ENCODE measurements at places on chromosomes 3 and 15.

- DNase-seq, result no peak
These were observed 601.0 kb upstream of the EPHA6 start for GRCh38 chr3:96213393-96213792.

GRCh38 chr3:33231756-33232465 is 13.3 kb upstream of the SUSD5 start:
- DNase-seq, result no peak

GRCh38 chr3:129576514-129577352 is 29.7 kb downstream of the PLXND1 start:
- DNase-seq, result peak; percentile 88

GRCh38 chr3:55434789-55435188 is 52.3 kb downstream of the WNT5A start:
- no peak for DNase-seq

DNA sequence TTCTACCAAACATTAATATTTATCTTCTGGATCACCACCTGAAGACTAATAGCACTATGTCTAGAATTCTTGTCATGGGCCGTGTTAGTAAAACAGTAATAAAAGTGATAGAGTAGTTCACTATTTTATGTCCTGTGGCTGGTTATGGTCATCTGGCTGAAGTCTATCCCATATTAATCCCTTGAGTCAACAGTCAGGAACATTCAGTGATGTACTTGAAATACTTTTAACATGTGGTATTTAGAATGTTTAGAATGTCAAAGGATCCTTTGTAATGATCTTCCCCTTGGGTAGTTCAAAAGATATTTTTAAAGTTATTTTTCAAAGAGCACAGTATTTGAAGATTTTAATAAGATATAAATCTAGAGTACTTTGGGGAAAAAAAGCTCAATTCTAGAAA is 117.0 kb downstream of the MBNL1 start:
- no peak for DNase-seq

DNA sequence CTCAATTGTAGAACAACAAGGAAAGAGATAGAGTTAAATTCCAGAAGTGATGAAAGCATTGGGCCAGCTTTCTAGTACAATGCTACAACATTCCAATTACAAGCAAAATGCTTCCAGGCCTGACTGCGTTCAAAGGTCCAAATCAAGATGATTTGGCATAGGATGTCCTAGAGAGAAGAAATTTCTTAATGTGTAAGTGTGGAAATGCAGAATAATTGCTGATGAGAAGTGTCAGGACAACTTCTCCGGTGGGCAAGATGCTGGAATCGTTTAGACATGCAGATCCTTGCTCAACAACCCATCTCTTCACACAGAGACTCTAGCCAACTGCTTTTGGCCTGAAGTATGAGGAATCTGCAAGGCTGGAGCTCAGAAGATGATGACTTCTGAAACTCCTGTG is 71.1 kb upstream of the PDZRN3 start:
- DNase-seq, result no peak

DNA sequence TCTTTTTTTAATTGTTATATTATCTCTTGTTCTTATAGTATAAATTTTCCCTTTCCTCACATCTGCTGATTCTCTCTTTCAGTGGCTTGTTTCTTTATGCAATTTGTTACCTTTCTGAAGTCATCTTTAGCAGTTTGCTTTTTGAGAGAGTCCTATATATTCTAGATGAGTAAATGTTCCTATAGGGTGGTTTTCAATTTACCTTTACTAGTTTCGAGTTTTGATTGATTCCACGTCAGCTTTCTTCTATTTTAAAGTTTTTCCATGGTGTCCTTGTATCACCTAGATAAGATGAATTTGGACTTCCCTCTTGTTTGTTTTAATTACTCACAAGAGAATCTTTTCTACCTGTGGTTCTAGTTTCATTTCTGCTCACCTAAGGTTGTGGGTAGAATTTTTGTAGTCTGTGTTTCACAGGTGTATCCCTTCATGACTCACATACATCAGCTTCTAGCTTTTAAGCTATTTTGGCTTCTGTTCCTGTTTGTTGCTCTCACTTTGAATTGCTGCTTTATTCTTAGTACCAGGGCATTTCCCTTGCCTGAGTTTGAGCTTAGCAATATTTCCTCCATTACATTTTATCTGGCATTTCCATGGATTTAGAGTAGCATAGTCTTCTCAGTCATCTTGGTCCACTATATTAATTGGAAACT is 6.4 kb downstream of the TEX9 start:
- no peak for DNase-seq

DNA sequence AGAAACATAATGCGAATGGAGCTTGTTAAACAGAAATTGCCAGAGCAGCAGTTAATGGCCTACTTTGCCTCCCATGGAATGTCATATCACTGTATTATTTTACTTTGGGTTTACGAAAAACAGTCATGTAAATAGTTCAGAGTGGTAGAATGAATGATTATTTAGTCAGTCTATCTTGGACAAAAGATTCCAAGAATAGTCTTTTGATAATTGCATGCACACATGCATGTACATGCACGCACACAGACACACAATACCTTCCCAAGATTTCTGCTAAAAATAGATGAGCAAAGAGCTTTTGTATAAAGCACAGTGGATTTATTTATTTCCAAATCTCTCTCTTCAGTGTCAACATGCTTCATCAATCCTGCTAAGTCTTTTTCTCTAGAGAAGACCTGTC is 800.7 kb downstream of the DIPK2A start:
- DNase-seq, result no peak

DNA sequence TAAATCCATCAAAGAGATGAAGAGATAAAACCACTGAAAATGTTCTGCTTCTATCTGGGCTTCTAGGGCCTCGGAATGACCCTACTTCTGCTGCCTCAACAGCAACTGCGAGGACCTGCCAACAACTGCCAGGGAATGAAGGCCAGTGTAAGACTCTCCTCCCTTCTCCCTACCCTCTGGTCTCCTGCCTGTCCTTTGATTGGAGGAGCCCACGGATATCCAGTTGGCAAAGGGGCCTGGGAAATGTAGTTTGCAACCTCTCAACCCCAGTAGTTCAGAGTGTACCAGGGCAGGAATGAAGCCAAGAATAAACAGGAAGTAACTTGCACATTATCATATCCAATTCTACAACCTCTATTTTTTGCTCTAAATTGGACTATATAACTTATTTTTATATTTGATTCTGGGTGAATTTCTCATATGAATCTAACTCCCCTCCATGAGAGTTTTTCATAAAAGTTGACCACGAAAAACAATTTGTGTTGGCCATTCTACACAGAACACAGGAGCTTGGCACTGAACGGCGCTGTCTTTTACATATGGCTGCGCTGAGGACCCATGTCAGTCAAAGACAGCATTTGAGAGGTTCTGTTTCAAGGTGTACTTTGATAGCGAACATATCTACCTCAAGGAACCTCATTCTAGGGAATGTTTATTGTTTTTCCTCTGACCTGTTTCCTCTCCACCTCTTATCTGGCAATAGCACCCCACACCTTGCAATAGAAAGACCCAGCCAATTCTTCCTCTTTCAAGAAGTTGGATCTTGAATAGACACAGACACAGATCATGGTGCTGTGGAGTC is 91.1 kb upstream of the RNF7 start:
- DNase-seq, result peak; percentile 32

GRCh38 chr3:16467393-16467792 is 46.1 kb downstream of the RFTN1 start:
- DNase-seq, result no peak

GRCh38 chr3:48244461-48244860 is 3.6 kb downstream of the ZNF589 start:
- DNase-seq, result no peak

GRCh38 chr3:148070041-148070440 is 627.7 kb upstream of the AGTR1 start:
- DNase-seq, result no peak

- DNase-seq, result no peak
These were observed 197.8 kb downstream of the EBLN2 start for GRCh38 chr3:73259291-73259690.

DNA sequence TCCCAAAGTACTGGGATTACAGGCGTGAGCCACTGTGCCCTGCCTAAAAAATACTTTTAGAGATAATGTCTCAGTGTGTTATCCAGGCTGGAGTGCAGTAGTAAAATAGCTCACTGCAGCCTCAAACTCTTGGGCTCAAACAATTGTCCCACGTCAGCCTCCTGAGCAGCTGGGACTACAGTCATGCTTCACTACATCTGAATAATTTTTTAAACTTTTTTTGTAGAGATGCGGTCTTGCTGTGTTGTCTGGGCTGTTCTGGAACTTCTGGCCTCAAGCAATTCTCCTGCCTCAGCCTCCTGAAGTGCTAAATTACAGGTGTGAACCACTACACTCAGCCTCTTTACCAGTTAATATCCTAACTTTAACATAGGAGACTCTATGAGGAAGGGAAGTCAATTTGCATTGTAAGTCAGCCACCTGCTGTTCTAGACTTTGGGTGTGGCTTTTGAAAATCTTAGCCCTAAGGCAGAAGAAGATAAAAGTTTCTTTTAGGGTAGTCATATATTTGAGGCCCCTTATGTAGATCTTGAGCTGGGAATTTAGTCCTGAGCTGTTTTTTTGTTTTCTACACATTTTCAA is 78.2 kb upstream of the RASGRP1 start:
- no peak for DNase-seq

DNA sequence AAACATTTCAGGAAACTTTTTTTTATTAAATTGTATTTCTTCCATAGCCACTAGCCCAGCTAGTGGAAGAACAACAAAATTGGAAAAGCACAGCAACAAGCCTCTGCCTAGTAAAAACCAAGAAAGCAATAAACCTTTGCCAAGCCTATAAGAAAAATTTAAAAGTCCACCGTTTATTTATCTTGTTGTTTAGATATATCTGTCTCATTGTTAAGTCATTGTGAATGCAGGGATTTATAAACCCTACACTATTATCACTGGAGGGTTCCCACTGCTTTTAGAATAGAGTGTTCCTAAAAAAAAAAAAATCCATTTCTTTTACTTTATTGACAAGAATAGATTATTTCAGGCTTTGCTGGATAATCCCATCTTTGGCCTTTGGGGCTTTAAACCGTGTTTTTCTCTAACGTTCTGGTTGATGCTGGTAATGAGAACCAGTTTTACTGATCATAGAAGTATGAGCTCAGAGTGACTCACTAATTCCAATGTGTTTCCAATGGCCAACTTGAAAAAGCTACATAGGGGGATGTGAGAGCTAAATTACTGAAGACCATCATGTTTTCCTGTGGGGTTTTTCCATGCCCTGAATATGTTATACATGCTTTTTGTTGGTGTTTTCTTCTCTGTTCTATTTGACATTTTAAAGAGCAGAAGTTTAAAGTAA is 634.1 kb downstream of the RBMS3 start:
- DNase-seq, result no peak

DNA sequence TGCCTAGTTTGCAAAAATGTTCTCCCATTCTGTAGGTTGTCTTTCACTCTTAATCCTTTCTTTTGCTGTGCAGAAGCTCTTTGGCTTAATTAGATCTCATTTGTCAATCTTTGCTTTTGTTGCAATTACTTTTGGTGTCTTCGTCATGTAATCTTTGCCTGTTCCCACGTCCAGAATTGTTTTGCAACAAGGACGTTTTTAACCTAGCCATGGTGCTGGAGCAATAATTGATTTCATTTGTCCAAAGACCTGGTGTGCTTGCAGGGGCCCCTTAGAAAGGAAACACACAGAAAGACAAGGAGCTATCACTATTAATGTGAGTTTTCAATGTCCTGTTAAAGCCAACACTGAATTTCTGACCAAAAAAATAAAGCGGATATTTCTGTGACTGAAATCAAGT is 89.1 kb upstream of the GALNT15 start:
- DNase-seq, result no peak

DNA sequence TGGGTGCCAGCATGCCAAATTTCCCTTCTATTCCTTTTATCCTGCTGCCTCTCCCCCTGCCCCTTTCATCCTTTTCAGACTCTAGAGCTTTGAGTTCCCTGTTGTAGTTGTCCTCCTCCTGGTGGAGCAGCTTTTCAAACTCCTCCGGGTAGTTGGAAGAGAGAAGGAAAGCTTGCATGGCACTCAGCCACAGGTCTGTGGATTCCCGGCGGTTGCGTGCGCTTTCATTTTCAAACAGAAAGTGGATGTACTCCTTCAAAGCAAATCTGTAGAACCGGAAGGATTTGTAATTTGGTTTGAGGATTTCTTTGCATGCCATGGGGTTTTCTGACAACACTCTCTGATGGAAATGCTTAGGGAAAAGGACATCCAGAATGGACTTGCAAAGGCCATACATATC is 68.1 kb upstream of the DCLK3 start:
- DNase-seq, result no peak

GRCh38 chr3:180102134-180102533 is 65.4 kb upstream of the PEX5L start:
- no peak for DNase-seq

DNA sequence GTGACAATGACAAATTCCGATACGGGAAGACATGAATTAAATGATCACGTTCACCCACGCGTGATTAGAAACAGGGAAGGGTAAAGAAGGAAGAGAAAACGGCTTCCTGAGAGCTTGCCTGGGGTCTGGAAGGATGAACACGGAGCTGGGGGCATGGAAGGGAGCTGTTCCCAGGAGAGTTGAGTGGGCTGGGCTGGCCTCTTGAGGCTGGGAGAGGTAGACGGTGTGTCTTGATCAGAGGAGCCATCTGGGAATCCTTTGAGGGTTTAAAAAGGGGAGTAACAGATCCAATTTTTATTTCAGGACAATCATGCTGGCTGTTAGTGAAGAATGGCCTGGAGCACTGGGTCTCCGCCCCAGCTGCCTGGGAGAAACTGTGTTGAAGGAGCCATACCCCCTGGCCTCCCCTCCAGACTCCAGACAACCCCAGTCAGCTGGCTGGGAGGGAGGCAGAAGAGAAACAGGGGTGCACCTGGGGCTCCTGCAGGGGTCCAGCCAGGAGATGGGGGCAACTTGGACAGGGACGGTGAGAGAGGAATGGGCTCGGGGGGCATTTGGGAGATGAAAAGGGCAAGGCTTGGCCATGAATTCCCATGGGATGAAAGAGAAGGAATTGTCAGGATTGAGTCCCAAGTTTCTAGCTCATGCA is 53.6 kb upstream of the CGNL1 start:
- no peak for DNase-seq

- peak; percentile 11 for DNase-seq
These were observed 1.0 kb downstream of the ANP32A start for GRCh38 chr15:68819495-68820294.

Data from NCI-H510A treated with DMSO at 0.1 percent for 48 hours (cell line).